Activated T-cell treated with anti-CD3 and anti-CD28 coated beads, Interleukin-2, amount 50 U/mL, for 24 hours (primary cell): ENCODE measurements at places on chromosomes 2 and 18.

DNA sequence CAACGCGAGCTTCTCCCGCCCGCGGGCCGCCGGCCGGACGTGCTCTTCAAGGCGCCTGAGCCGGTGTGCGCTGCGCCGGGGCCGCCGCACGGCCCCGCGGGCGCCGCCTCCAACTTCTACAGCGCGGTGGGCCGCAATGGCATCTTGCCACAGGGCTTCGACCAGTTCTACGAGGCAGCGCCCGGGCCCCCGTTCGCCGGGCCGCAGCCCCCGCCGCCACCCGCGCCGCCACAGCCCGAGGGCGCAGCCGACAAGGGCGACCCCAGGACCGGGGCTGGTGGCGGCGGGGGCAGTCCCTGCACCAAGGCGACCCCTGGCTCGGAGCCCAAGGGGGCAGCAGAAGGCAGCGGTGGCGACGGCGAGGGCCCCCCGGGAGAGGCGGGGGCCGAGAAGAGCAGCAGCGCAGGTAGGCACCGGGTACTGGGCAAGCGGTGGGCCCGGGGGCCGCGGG is 676 bp downstream of the HOXD11 start:
- peak; percentile 21 for DNase-seq

DNA sequence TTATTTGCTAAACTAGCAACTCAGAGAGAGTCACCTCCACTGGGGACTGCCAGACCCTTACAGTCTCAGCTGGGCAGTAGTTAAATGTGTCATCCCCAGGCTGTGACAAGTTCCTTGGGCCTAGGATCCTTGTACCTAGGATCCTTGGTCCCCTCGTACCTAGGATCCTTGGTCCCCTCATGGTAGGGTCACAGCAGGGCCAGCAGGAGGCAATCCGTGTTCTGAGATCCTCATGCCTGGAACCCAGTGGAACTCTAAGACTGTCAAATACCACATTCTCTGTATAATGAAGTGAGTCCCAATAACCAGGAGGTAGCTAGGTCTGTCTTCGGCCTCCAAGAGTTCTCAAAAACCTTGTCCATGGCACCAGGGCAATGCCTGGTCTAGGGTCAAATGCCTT is 60.8 kb downstream of the LYPD6B start:
- no peak for DNase-seq

GRCh38 chr2:216485745-216486144 is 12.9 kb upstream of the RPL37A start:
- no peak for DNase-seq

- DNase-seq = no peak
These were observed 696.8 kb downstream of the LRRTM4 start for GRCh38 chr2:76825140-76825970.

DNA sequence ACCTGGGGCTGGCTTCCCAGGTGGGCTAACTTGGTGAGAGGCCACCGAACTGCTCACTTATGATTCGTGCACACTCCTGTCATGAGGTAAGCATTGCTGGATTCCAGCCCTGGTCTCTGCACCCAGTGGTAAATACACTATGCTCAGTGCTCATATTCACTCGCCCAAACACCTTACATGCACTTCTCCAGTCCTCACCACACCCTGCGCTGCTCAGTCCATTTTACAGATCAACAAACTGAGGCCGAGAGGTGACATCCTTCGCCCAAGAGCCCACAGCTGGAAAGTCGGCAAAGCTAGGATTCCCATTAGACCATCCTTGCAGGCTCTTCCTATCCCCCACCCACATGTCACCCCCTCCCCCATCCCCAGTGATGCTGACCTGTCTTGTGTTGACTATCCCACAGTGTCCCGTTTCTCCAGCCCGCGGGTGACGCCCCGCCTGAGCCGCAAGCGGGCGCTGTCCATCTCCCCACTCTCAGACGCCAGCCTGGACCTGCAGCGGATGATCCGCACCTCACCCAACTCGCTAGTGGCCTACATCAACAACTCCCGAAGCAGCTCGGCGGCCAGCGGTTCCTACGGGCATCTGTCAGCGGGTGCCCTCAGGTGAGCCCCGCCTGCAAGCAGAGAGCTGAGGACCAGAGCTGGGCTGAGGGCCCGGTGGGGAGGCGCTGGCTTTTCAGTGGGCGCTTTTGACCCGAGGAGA is 232.8 kb downstream of the GLI2 start:
- no peak for DNase-seq

DNA sequence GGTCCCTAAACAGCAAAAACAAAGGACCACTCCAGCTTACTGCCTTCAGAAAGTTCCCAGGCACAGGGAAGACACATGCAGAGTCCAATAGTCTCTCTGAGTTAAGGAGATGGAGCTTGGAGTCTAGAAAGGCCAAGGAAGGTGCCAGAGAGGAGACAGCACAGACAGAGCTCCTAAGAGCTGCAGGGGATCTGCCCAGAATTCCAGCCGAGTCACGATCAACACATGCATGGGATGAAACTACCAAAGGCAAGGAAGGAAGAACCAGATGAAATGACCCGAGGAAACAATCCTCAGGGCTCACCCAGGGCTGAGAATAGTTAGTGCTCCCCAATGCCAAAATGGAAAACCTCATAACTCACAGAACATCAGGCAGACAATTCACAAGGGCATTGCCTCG is 15.4 kb downstream of the METTL4 start:
- no peak for DNase-seq

GRCh38 chr2:237413777-237414661 is at the start of gene COL6A3:
Gene COL6A3 (minus strand): TSS chr2:237414164. CDS start chr2:237396817, 17,347 bp downstream.
- DNase-seq = no peak

DNA sequence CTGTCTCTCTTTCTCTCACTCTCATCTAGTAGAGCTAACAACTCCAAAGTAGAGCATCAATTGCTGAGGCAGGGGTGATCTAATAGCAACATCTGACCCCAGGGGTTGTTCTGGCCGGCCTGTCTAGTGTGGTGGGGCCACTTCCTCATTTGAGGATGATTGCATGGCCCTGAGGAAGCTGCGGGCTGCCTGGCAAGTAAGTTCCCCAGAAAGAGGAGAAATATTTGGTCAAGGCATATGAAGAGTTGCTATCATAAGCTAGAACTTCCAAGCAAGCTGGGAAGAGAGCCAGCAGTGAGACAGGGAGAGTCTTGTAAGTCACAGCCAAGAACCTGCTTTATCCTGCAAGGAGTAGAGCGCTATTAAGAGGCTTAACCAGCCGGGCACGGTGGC is 50.8 kb upstream of the TMEM87B start:
- no peak for DNase-seq

- DNase-seq = no peak
These were observed 206.3 kb upstream of the GULP1 start for GRCh38 chr2:188085421-188085820.

GRCh38 chr2:66570471-66570870 is 135.5 kb downstream of the MEIS1 start:
- no peak for DNase-seq

GRCh38 chr2:43246641-43247040 is 20.2 kb upstream of the ZFP36L2 start:
- no peak for DNase-seq

- DNase-seq = peak; percentile 40
These were observed 25.4 kb downstream of the PDCL3 start for GRCh38 chr2:100588071-100588786.

DNA sequence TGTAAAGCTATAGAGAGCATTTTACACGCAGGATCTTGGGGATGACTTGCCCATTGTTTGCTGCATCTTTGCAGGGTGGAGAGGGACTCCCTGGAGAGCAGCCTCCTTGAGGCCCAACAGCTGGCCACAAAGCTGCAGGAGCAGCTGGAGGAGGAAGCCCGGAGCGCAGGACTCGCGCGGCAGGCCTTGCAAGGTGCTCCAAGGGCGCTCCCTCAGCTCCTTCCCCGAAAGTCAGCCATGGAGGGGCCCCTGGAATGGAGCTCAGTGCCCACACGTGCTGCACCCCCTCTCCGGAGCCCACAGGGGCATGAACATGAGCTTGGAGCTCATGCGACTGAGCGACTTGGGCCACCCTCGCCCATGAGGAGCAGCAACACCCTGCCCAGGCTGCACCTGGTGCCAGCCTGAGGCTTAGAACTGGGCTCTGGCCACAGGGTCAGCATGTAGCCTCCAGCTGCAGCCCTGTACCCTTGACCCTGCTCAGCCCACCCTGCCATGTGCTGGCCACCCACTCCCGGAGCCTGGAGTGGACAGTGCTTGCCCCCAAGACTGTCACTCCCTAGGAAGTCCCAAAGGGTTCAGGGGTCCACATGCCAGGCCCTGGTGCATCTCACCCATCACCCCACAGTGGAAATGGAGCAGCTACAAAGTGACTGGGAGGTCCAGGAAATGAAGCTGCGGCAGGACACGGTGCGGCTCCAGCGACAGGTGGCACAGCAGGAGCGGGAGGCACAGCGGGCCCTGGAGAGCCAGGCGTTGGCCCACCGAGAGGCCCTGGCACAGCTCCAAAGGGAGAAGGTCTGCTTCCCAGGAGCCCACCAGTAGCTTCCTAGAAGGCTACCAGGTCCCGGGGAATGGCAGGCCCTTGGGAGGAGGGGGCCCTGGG is 43.0 kb downstream of the CROCC2 start:
- no peak for DNase-seq

DNA sequence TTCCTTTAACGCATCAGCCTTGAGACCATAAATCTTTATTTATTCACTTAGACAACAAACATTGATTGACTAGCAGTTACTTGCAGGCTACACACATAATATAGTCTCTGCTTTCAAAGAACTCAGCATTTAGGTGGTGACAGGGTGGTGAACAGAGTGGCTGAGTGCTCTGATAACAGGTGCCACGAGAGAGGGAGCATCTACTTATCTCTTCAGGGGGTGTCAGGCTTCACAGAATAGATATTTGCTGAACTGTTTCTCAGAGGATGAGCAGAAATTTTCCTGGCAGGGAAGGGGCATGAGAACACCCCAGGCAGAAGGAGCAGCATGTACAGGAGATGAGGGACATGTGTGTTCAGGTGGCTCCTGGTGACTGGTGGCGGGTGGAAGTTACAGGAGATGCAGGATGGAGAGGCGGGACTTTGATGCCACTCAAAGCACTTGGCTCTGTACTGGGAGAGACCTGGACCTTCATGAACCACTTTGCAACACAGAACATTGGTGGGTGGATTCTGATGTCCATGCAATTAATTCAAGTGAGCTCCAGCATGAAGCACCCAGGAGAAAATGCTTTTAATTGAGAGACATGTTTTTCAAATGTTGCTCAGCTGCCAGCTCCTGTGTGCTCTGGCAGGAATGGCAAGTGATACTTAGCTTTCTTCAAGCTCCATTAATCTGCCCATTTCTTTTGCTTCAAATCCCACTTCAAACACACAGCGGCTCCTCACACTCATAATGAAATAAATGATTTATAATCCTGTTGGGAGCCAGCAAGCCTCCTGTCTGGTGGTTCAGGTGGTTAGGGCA is 248.9 kb downstream of the MYCN start:
- DNase-seq = no peak

DNA sequence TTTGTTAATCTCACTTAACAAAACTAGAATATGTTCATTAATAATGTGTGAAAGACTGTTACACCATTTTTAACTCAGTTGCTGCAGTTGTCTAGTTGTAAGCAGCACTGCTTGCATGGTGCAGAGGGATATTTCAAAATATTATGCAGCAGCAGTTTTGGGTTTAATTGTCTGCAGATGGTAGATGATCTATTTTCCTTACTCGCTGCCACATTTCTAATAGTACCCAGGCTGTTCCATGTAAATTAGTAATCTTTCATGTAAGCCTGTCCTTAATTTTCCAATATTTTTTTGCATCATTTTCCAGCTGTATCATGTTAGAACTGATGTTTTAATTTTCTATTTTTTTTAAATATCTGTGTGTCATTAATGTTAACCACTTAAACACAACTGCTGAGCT is 488.1 kb upstream of the RAB12 start:
- DNase-seq = no peak

DNA sequence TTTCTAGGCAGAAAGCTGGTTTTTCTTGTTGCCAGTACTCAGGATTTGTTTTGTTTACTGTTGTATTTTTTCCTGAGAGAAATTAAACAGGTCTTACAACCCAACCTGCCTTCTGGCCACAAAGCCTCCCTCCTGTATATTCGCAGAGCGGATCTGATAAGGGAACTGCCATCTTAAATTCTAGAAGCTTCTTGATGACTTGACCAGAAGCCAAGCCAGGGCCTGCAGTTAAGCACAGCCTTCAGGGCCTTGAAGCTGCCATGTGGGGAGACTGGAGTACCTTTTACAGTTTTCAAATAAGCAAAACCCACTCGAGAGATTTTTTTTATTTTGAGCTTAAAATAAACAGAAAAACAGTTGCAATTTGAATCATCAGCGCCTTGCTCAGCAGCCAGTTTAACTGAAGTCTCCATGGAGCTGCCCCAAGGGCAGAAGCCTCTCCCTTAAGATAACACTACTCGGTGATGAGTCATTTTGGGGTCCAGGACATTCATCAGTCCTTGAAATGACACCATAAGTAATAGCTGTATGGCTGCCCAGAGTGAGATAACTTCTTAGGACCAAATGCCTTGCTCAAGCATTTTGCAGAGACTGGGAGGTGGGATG is 51.5 kb upstream of the PHLPP1 start:
- no peak for DNase-seq

- peak; percentile 51 for DNase-seq
These were observed 5.2 kb downstream of the TTC39C start for GRCh38 chr18:24019641-24020331.

GRCh38 chr2:9124231-9124741 is 82.3 kb upstream of the ASAP2 start:
- no peak for DNase-seq

GRCh38 chr2:46053564-46053963 is 243.6 kb upstream of the EPAS1 start:
- DNase-seq = no peak

DNA sequence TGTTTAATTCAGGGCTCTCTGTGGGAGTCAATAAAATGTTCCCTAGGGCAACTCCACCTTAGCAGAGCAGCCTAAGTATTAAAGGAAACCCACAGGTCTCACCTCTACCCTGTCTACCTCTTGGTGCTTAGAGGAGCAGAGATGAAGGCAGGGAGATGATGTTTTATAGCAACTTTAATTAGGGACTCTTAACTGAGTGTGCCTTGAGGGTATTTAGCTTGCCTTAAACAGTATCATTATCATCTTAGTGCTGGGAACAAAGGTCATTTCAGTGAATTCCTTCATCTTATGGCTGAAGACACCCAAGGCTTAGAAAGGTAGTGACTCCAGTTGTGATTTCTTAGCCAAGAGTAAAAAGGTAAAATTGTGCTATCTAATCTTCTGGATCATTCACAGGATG is 26.7 kb downstream of the VIL1 start:
- no peak for DNase-seq

DNA sequence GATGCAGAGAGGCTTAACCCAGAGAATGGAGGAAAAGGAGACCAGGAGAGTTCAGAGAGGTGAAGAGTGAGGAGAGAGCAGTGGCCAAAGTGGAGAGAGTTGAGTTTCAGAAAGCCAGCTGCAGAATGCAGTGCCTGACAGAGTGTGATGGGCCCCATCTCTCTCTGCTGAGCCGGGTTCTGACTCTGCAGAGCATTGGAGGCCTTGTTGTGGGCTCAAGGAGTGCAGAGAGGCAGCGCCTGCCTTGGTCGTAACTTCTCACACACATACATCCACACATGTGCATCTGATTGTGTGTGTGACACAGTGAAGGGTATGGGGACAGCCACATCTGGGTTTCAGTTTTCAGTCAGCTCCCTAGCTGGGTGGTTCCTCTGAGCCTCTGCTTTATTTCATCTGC is 58.8 kb downstream of the AGAP1 start:
- no peak for DNase-seq
